Hepatocyte (in vitro differentiated cells): ENCODE measurements at places on chromosomes 2 and 18. TPM values are rescaled to one million over a fixed set of nuclear protein-coding genes. Genes with fewer than 3 reads are reported as not detected.
A peak's percentile ranks its signal among the peaks of the same experiment; 100 is the strongest.

Gene EHD3
- polyA plus RNA-seq = 4.5 and 7.3 TPM in 2 replicates

Gene CRYGC
- 1.3 TPM in 2 replicates for polyA plus RNA-seq

Gene SCG2
- 21.8 and 23.0 TPM in 2 replicates for polyA plus RNA-seq

Gene KHK
- polyA plus RNA-seq = 57.7 and 73.1 TPM in 2 replicates

- DNase-seq = no peak
Observed at GRCh38 chr18:58042826-58043490, 1.1 kb upstream of the NEDD4L start.

DNA sequence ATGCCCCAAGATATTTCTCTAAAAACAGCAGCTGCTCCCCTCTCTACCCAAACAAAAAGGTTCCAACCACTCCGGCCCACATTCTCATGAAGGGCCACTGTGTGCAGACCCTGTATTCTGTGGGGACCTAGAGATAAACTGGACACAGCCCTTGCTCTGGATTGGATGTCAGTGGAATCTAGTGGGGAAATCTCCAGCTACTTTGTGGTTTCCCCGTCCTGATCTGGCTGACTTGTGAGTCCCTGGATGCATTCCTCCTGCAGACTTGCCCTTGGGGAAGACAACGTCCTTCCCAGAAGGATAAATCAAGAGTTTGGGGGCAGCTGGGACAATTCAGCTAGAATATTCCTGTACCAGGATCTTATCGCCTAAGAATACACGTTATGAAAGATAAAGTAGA is 151.1 kb downstream of the FSHR start:
- DNase-seq = no peak

- DNase-seq = no peak
Observed at GRCh38 chr2:133553838-133554408, 14.3 kb downstream of the NCKAP5 start.

DNA sequence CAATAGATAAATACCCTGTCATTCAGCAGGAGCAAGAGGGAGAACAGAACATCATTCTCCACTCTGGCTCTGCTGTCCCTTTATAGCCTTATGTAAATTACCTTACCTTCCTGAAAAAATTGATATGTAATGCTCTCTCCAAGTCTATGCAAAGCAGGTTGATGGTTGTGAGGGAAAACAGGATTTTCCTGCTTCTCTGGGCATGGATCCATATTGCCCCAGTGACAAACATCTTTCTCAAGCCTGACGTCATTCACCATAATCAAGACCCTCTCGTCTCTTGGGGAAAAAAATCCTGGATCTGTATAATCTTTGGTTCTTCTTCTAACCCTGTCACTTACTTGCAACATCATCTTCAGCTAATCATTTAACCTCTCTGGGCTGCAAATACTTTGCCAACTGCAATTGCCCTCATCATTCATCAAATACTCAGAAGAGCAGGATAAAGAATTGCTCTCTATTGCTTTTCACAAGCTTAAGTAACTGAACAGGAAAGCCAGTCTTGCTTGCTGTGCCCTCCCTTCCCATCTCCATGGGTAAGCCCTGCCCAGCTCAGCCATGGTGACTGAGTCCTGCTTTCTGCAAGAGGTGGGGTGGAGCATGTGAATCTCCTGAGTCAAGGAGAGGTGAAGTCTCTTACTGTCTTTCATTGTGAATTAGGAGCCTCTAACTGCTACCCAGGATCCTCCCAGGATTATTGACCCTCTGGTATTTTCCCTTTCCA is 123.7 kb upstream of the KLF7 start:
- no peak for DNase-seq

DNA sequence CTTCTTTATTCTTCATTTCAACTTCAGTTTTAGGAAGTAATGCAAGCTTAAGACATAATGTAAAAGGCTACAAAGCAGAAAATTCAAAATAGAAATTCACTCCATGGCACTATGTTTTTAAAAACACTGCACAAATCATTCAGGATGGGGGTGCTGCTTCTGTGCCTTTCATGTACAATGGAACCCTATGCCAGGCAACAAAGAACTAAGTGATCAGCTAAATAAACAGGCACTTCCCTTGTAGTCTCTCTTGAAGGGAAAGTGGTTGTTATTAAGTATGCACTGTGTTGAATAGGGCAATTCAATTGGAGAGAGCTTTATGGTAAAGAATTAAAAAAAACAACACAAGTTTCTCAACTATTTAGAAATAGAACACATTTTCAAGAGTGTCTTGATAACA is 10.9 kb upstream of the ERBB4 start:
- no peak for DNase-seq

DNA sequence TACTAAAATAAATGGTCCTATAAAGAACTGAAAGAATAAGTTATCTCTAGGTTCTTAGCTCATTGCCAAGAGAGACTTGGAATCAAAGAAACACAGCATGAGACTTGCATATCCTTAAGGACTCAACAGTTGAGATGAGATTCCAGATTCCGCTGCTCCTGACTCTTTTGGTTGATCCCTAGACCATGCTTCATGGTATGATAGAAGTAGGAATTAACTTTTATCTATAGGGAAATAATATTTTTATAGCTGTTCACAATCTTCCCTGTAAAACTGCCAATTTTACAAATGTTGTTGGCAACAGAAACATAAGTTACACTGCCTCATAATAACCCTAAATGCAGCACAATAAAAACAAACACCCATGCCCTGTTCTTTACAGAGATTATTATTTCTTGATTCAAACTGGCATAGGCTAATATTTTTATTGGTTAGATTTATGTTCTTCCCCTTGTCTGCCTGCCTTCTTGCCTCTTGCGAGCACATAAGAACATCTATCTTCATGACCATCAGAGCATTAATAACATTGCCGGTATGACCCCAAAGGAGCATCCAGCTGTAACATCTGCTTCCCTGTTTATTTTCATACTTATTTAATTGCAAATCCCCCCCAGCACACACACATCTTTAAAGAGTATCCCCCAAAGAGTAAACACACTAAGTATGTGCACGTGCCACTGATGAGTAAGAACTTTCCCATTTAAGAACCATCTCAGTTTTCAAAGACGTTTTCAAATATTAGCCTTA is 735.7 kb upstream of the SLC8A1 start:
- DNase-seq = no peak

- DNase-seq = no peak
Observed at GRCh38 chr18:63590373-63590772, 3.2 kb downstream of the SERPINB13 start.

GRCh38 chr2:200156166-200156835 is 150.2 kb upstream of the SPATS2L start:
- peak; percentile 61 for DNase-seq

DNA sequence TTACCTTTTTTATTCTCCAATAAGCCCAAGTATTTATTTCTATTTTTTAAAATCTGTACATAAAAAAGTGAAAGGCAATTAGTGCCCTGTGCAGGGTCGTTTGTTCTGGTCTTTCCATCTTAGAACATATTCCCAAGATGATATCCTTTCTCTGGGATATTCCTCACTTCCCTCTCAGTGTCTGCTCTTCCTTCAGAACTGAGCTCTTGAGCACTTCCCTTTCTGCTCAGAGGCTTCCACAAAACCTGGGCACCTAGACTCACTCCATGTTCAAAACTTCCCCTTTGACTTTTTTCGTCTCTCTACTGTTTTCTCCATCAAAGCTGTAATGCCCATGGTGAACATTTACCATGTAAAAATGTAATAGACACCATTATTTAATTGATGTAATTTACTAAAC is 296.5 kb upstream of the TCF4 start:
- no peak for DNase-seq

GRCh38 chr18:31590570-31590969 is 1.1 kb upstream of the TTR start:
- DNase-seq = no peak

DNA sequence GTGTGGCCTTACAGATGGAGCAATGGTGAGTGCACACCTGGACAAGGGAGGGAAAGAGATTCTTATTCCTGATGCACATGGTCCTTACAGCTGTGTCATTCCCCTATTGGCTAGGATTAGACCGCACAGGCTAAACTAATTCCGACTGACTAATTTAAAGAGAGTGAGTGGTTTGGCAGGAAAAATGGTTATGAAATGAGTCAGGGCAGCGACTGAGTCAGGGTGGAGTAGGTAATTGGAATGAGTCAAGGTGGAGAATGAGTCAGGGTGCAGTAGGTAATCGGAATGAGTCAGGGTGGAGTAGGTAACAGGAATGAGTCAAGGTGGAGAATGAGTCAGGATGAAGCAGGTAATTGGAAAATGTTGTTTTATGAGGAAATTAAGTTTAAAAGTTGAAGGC is 1353.7 kb upstream of the LRRTM1 start:
- no peak for DNase-seq

DNA sequence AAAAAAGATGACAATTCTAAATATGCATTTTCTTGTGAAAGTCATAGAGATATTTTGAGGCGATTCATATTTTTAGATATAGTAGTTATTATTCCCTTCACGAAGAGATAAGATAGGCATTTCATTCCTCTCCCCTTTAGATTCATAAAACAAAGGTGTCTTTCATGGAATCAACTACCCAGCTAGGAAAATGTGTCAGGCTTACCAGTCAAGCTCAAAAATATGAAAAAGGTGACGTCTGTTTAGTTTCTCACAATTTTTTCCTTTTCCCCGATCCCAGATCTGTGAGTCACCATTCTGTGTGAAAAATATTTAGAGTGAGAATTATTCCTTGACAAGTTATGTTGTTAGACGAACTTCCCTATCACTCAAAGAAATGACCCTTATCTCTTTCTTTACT is 95.4 kb upstream of the FN1 start:
- DNase-seq = peak; percentile 10

DNA sequence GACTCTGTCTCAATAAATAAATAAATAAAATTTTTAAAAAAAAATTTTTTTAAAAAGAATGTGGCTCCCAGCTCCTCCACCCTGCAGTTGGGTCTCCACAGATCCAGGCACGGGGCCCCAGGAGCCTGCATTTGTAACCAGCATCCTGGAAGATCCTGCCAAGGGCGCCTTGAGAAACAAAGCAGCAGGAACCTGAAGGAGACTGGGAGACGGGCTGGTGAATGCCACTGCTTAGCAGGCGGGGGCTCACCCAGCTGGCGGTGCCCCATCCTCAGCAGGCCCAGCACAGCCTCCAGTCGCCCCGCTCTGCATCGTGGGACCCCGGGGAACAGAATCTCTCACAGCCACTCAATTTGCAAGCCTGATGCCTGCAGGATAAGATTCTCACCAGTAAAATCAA is 187.5 kb upstream of the SALL3 start:
- no peak for DNase-seq

- DNase-seq = no peak
Observed at GRCh38 chr2:235713189-235713588, 219.3 kb downstream of the AGAP1 start.

- no peak for DNase-seq
Observed at GRCh38 chr2:126846241-126846640, 52.4 kb upstream of the TEX51 start.
